ENCODE measurements at places on chromosomes 12 and 14. TPM values are rescaled to one million over a fixed set of nuclear protein-coding genes. Genes with fewer than 3 reads are reported as not detected.

DNA sequence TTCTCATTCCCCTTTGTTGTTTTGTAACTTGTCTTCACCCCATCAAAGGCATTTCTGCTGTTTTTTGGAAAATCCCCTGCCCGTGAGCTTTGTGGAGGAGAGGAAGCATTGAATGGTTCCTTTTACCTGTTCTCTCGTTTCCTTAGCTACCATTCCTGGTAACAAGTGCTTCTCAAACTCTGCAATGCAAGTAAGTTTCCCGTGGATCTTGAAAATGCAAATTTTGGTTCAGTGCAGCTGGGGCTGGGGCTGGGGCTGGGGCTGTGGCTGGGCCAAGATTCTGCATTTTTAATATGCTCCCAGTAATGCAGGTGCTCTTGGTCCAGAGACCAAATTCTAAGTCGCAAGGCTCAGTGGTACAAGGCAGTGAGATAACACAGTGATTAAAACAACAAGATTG is 151.6 kb downstream of the TTLL5 start:
- no peak overlapping the region for H3K4me3 ChIP-seq
- H3K27me3 ChIP-seq: no peaks in the 10 kb centered on the region
- H3K4me1 ChIP-seq: no peaks in the 10 kb centered on the region
- H3K27ac ChIP-seq: no peak overlapping the region
- no peak for DNase-seq

Gene PLA2G1B
- not detected for total RNA-seq

Gene IL31
- total RNA-seq: not detected

DNA sequence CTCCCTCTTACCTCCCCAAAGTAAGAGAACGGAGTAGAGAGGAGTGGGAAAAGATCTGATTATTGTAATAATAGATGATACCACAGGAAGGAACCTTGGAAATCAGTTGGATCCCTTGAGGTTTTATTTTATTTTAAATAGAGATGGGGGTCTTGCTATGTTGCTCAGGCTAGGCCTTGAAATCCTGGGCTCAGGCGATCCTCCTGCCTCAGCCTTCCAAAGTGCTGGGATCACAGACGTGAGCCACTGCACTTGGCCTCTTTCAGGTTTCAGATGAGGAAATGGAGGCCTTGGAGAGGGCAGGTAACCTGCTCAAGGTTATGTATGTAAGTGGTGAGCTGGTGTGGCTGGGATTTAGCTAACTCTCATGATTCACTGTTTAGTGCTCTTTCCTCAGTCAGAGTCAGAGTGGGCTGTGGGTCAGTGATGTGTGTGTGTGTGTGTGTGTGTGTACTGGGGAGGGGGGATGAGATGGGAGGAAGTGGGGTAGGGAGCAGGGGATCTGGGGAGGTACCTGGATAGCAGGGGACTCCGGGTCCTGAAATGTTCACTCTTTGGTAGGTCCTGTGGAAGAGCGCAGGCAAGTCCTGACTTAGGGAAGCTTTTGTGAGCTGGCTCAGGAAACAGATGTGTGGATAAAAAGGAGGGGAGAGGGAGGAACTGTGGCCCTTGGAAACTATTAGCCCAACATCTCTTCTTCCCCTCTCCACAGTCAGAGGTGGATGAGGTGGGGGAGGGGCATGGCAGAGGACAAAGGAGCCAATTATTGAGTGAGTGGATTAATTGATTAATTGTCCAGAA is 4.7 kb upstream of the CISTR start:
- peaks cover 50% of the 10 kb centered on the region for H3K27me3 ChIP-seq
- DNase-seq: no peak
- peaks cover 4% of the 10 kb centered on the region for H3K36me3 ChIP-seq
- H3K4me1 ChIP-seq: peaks cover 12% of the 10 kb centered on the region

Gene AVPR1A
- total RNA-seq: 0.07 TPM

GRCh38 chr12:98724384-98725155 is 79.5 kb downstream of the APAF1 start:
- H3K27me3 ChIP-seq: no peaks in the 10 kb centered on the region
- H3K4me1 ChIP-seq: peaks cover 15% of the 10 kb centered on the region
- H3K4me3 ChIP-seq: no peak overlapping the region
- peak overlapping the region; percentile 88 for H3K27ac ChIP-seq
- DNase-seq: no peak
- peaks cover 14% of the 10 kb centered on the region for H3K36me3 ChIP-seq

- H3K36me3 ChIP-seq: peaks cover 2% of the 10 kb centered on the region
- H3K4me1 ChIP-seq: peaks cover 2% of the 10 kb centered on the region
- no peak for DNase-seq
- H3K4me3 ChIP-seq: no peak overlapping the region
- no peak overlapping the region for H3K27ac ChIP-seq
- H3K27me3 ChIP-seq: no peaks in the 10 kb centered on the region
Measured at GRCh38 chr12:68733661-68734071, 12.3 kb upstream of the SLC35E3 start.

GRCh38 chr12:93139028-93139665 is 210.1 kb upstream of the EEA1 start:
- H3K27me3 ChIP-seq: peaks cover 9% of the 10 kb centered on the region
- H3K4me3 ChIP-seq: peak overlapping the region; percentile 1
- H3K36me3 ChIP-seq: no peaks in the 10 kb centered on the region
- peaks cover 16% of the 10 kb centered on the region for H3K4me1 ChIP-seq

DNA sequence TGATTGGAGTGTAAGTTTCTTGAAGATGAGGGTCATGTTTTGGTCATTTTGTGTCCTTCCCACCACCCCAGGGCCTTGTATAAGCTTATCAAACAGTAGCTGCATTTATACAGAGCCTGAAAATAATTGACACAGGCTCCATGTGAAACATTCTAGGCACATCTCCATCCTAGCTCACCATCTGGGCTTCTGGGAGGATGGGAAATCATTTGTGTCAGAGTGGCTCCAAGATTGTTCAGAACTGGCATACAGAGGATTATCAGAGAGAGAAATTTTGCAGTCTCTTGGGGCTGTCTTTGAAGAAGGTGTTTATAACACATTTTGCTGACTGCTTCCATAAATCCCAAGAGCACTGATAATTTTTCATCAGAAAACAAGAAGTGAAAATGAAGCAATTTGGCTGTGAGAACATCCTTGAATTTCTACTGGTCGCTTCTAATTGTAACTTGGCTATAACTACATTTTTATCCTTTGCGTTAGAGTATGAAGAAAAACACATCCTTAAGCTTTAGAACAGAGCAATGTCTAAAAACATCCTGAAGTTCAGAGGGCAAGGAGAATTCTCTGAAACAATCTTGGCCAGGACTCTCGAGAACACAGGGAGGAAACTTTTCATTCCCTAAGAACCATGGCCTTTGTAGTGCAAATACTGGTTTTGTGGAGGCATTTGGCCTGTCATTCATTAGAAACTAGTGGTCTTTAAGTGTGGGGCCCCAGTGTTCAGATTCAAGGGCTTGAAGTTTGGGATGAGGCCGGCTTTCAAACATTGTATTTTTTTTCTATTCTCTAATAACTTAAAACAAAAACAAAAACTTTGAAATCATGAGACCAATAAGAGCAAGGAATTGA is 151.1 kb downstream of the DACT1 start:
- H3K36me3 ChIP-seq: peaks cover 3% of the 10 kb centered on the region
- DNase-seq: no peak
- peaks cover 21% of the 10 kb centered on the region for H3K27me3 ChIP-seq

- no peaks in the 10 kb centered on the region for H3K36me3 ChIP-seq
- H3K27me3 ChIP-seq: peaks cover 59% of the 10 kb centered on the region
Measured at GRCh38 chr12:100565987-100566545, 7.4 kb upstream of the GAS2L3 start.

Gene RNF212B
- not detected for total RNA-seq

DNA sequence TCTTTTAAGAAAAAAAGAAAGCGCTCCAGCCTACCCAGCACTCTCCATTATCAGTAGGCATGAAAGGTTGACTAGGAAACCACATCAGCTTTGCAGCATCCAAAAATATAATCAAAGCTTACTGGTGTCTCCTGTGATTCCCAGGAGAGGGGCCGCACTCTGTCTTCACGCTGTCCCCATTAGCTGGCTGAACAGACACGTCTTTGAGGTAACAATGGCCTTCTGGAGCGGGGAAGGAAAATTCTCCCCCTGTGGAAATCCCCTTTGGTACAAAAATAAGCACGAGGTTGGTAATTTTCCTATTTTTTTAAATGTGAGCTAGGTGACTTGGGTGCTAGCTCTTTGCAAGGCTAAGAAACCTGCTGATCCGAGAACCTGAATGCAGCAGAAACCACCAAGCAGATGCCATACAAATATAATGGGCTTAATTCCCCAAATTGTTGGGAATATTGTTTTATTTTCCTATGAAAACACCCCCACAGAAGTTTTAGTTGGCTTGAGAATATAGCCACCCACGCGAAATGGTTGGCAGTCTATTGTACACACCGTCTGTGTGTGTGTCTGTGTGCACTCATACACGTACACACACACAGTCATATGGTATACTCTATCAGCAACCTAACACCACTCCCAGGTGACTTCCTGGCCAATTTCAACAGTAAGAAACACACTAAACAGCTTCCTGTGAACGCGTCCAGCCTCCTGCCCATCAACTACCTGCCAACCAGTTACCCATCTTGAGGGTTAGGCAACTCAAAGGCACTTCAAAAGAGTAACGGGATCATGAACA is 71.2 kb downstream of the KSR2 start:
- no peak overlapping the region for H3K4me3 ChIP-seq
- peaks cover 2% of the 10 kb centered on the region for H3K36me3 ChIP-seq
- H3K4me1 ChIP-seq: no peaks in the 10 kb centered on the region
- no peak overlapping the region for H3K27ac ChIP-seq
- no peaks in the 10 kb centered on the region for H3K27me3 ChIP-seq

DNA sequence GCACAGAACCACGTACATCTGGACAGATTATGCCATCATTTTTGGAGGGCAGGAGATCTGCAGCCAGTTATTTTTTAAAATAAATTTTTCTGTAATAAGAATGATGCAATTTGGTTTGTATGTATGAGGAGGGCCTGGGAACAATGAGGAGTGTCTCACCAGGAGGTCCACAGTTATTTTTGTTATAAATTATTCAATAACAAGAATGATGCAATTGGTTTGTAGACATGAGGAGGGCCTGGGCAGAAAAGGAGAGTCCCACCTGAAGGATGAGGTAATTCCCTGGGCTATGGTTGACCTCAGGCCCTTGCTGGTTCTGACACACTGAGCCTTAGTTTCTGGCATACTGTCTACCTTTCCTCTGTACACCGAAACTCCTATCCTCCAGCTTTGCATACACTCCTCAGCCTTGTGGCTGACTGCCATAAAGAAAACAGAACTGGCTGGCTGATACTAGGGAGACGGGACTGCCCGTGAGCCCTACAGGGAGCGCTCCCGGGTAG is 9.0 kb upstream of the DCD start:
- no peak overlapping the region for H3K4me3 ChIP-seq
- DNase-seq: no peak
- H3K27me3 ChIP-seq: peaks cover 65% of the 10 kb centered on the region
- peaks cover 2% of the 10 kb centered on the region for H3K4me1 ChIP-seq

Gene GYS2
- not detected for total RNA-seq

- H3K4me3 ChIP-seq: no peak overlapping the region
- no peaks in the 10 kb centered on the region for H3K36me3 ChIP-seq
- H3K27me3 ChIP-seq: peaks cover 44% of the 10 kb centered on the region
- no peak for DNase-seq
Measured at GRCh38 chr14:101361044-101361443, 200.3 kb upstream of the DIO3 start.

- H3K36me3 ChIP-seq: peaks cover 7% of the 10 kb centered on the region
- H3K4me3 ChIP-seq: no peak overlapping the region
- peak overlapping the region; percentile 86 for H3K27ac ChIP-seq
- H3K27me3 ChIP-seq: no peaks in the 10 kb centered on the region
- no peak for DNase-seq
- H3K4me1 ChIP-seq: peaks cover 24% of the 10 kb centered on the region
Measured at GRCh38 chr12:120224304-120225199, 23.6 kb upstream of the RPLP0 start.

Gene PPFIA2
- total RNA-seq: not detected

Gene DAAM1
- 25.6 TPM for total RNA-seq

GRCh38 chr14:53011053-53011462 is 60.2 kb upstream of the FERMT2 start:
- no peaks in the 10 kb centered on the region for H3K4me1 ChIP-seq
- H3K27ac ChIP-seq: no peak overlapping the region
- no peak for DNase-seq
- peaks cover 7% of the 10 kb centered on the region for H3K36me3 ChIP-seq

GRCh38 chr14:58812050-58812910 is 174.5 kb downstream of the DACT1 start:
- H3K27me3 ChIP-seq: peaks cover 7% of the 10 kb centered on the region
- no peaks in the 10 kb centered on the region for H3K36me3 ChIP-seq
- no peak for DNase-seq
- H3K4me1 ChIP-seq: no peaks in the 10 kb centered on the region
- H3K4me3 ChIP-seq: no peak overlapping the region

Gene SLC25A47
- total RNA-seq: not detected

Gene WSCD2
- not detected for total RNA-seq

DNA sequence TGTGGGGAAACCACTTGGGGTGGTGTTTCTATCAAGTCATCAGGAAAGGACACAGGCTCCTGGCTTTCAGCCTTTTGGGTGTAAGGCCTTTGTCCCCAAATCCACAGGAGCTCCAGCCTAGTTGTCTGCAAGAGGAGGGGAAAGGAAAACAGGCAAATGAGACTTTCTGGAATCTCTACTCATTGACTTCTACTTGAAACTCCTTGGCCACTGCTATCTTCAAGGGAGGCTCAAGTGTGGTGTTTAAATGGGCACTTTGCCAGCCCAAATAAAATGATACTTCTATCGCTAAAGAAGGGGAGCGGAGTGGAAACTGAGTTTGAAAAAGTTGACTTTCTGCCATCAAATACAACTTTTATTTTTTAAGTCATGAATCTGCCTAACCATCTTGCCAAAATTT is 445.9 kb upstream of the RGS6 start:
- H3K27me3 ChIP-seq: no peaks in the 10 kb centered on the region
- H3K4me3 ChIP-seq: no peak overlapping the region
- H3K36me3 ChIP-seq: no peaks in the 10 kb centered on the region
- no peak for DNase-seq
- no peak overlapping the region for H3K27ac ChIP-seq
- peaks cover 23% of the 10 kb centered on the region for H3K4me1 ChIP-seq

GRCh38 chr14:52538623-52539022 is 13.7 kb downstream of the TXNDC16 start:
- peaks cover 10% of the 10 kb centered on the region for H3K4me1 ChIP-seq
- no peaks in the 10 kb centered on the region for H3K27me3 ChIP-seq
- no peak overlapping the region for H3K27ac ChIP-seq
- DNase-seq: no peak
- H3K36me3 ChIP-seq: peaks cover 11% of the 10 kb centered on the region

DNA sequence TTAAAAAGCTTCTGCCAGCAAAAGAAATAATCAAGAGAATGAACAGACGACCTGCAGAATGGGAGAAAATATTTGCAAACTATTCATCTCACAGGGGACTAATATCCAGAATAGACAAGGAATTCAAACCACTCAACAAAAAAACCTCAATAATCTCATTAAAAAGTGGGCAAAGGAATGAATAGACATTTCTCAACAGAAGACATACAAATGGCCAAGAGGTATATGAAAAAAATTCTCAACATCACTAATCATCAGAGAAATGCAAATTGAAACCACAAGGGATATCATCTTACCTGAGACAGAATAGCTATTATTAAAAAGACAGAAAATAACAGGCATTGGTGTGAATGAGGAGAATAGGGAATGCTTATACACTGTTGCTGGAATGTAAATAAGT is 270.0 kb downstream of the DACT1 start:
- no peak overlapping the region for H3K4me3 ChIP-seq
- H3K4me1 ChIP-seq: no peaks in the 10 kb centered on the region
- peaks cover 8% of the 10 kb centered on the region for H3K27me3 ChIP-seq
- no peaks in the 10 kb centered on the region for H3K36me3 ChIP-seq
- no peak overlapping the region for H3K27ac ChIP-seq

Measured in T-helper 17 cell (primary cell).